Fibroblast of skin of left quadriceps (primary cell): ENCODE measurements at places on chromosomes 6 and 20.

DNA sequence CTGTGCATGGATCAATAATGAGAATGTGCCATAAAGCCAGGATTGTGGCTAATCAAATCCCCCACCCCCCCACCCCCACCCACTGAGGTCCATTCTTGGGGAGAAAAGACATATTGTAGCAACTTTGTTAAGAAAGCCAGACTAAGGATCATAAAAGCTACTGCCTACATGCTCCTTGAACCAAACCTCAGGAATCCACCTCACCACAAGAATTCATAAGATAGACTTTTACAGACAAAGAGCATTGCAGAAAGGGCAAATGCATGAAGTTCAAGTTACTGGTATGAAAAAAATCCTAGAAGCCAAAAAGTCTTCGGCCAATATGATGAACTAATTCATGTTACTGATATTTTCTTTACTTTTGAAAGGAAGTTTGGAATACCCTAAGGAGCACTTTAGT, 187.9 kb upstream of the ARID1B start:
- peak; percentile 37 for DNase-seq

DNA sequence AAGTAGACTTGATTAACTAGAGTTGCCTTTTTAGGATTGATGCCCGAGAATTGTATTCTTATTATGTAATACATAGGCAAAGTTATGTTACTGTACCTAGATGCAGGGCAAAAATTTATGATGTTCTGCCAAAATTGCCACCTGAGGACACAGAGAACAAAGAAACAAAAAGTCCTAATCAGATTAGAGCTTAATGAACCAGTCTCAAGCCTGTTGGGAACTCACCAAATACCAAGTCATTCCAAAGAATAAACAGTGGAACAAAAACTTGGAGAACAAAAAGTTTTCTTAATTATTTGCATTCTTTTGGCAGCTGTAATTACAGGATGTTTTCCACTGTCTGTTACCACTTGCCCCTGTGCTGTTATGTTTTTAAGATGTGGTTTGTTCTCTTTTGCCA, 154.7 kb upstream of the SGK1 start:
- no peak for DNase-seq

- no peak for DNase-seq
These were observed 606.4 kb downstream of the KHDRBS2 start for GRCh38 chr6:61679625-61680024.

DNA sequence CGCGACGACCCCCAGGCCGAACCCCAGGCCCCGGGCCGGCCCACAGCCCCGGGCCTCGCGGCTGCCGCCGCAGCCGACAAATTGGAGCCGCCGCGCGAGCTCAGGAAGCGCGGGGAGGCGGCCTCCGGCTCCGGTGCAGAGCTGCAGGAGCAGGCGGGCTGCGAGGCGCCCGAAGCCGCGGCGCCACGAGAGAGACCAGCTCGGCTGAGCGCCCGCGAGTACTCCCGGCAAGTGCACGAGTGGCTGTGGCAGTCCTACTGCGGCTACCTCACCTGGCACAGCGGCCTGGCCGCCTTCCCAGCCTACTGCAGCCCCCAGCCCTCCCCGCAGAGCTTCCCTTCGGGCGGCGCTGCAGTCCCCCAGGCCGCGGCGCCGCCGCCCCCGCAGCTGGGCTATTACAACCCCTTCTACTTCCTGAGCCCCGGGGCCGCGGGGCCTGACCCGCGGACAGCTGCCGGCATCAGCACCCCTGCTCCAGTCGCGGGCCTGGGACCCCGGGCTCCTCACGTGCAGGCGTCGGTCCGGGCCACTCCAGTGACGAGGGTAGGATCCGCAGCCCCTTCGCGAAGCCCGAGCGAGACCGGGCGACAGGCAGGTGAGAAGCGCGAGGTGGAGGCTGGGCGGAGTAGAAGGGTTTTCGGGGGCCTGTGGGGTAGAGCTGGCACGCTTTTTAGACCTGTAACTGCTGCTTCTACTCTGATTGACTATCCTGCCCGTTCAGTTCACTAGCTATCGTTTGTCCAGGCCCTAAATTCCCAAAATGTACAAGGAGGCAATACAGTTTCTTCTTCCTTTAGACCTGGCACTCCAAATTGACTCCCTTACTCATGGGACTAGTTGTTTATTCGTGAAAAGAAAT, 654 bp downstream of the FAM8A1 start:
- no peak for DNase-seq

DNA sequence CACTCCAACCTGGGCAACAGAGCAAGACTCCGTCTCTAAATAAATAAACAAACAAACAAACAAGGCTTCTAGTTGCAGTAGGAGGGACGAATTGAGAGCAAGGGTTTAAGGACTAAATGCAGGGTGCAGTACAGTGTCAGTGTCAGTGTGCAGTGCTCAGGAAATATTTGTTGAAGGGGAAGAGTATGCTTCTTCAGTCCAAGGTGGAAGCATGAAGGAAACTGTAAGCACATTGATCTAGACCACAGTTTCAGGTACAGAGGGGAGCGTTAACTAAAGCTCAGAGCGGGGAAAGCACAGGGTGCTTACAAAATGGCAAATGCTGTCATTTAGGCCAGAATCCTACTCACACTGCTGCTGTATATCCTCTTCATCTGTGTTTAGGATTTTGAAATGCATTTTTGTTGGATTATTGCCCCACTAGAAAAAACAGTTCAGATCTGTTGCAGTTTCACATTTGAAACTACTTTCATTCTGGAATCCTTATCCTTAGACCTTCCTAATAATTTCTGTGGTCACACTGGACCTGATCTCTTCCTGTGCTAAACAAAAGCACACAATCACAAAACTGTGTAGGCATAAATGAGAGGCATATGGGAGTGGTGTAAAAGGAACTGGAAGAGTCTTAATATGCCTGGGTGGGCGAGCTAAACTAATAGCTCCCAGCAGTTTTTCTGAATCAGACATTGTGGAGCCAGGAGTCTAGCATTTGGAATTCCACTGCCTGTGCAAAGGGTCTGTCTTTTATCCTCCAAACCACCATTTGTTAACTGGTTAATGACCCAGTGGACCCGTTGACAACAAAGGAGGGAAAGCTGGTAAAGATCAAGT, 41.4 kb downstream of the CBFA2T2 start:
- no peak for DNase-seq

GRCh38 chr6:43903739-43904290, 133.8 kb downstream of the VEGFA start:
- no peak for DNase-seq

GRCh38 chr20:58853466-58853865, 950 bp downstream of the GNAS start:
- no peak for DNase-seq

- peak; percentile 15 for DNase-seq
These were observed 20.8 kb upstream of the GMDS start for GRCh38 chr6:2266031-2266795.

DNA sequence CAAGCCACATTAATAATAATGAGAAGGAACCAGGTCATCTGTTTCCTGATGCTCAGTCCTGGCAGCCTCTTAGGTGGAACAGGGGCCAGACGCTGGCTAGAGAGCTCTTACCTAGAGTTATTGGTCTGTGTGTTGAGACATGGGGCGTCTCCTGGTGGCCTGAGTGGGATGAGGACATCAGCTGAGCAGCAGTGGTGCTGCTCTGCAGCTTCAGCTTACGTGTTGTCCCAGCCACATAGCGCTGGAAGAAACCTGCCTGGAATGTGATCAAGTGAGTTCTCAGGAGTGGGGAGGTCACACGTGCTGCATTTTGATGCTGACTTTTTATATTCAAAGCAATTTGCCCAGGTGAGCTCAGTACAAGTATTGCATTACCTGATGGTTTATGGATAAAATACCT, 355.4 kb downstream of the CDH26 start:
- no peak for DNase-seq

GRCh38 chr6:154604119-154604518, 93.6 kb upstream of the CNKSR3 start:
- DNase-seq, result no peak

- no peak for DNase-seq
These were observed 57.8 kb downstream of the FUT9 start for GRCh38 chr6:96073555-96073954.

DNA sequence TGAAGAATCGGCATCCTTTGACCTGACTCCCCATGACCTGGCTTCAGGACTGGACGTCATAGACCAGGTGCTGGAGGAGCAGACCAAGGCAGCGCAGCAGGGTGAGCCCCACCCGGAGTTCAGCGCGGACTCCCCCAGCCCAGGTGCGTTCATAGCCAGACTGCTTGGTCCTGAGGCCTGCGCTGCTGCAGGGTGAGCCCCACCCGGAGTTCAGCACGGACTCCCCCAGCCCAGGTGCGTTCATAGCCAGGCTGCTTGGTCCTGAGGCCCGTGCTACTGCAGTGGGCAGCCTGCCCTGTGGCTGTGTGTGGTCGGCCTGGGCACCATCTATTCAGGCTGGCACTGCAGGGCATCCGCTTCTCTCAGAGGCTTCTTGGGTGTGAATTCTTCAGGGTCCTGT, 15.8 kb downstream of the RTEL1 start:
- DNase-seq, result no peak

DNA sequence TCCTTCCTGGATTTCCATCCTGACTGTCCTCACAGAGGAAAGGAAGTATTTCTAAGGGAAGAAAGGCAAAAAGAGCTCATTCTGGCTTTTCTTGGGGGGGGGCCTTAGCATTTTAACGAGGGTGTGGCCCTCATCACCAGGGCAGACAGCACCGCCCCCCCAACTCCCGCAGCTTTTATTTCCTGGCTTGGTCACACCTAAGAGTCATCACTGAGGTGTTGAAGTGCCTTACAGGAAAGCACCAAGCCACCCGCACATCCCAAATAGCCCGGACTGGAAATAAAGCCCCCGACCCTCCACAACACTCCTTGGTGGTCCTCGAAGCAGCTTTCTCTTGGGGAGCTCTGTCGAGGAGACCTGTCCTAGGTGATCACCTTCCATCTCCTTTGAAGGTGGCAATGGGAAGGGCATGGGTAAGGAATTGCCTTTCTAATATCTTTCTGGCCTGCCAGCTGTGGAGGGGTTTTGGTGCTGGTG, 1.3 kb downstream of the PTK7 start:
- no peak for DNase-seq

DNA sequence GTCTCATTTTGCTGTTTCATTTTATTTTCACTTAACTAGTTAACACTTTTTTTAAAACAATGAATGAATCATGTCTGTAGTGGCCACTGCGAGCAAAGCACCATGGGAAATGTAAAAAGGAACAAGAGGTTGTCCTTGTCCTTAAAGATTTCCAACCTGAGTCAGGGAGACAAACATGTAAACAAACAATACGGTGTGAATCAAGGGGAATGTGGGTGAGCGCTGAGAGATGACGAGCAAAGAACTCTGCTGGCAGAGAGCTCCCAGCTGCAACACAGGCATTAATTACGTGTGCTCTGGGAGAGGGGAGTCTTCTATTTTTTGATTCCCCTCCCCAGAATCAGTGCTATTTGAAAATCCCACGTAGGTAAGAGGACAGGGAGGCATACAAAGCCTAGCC, 84.3 kb downstream of the ATXN1 start:
- no peak for DNase-seq

GRCh38 chr6:79676785-79677736, 45.9 kb downstream of the SH3BGRL2 start:
- no peak for DNase-seq

GRCh38 chr6:139112146-139112545, 22.7 kb upstream of the HECA start:
- no peak for DNase-seq

DNA sequence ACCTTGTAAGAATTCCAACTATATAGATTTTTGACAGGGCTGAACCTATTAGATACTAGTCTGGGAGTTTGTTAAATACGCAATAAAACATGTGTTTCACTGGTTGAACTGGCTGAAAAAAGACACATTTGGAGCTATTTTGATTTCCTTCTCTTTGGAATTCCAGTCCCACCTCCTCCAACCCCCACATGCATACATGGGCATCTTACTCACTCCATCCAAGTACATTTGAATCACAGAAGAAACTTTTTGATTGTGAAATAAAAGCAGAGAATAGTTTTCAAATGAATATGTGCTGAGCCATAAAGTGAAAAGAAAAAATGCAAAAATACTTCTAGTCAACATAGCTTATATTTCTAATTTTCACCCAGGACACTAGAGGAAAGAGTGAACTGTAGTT, 33.9 kb upstream of the STXBP5 start:
- DNase-seq, result peak; percentile 96

- DNase-seq, result no peak
These were observed 6.1 kb upstream of the AFG1L start for GRCh38 chr6:108288742-108289141.

DNA sequence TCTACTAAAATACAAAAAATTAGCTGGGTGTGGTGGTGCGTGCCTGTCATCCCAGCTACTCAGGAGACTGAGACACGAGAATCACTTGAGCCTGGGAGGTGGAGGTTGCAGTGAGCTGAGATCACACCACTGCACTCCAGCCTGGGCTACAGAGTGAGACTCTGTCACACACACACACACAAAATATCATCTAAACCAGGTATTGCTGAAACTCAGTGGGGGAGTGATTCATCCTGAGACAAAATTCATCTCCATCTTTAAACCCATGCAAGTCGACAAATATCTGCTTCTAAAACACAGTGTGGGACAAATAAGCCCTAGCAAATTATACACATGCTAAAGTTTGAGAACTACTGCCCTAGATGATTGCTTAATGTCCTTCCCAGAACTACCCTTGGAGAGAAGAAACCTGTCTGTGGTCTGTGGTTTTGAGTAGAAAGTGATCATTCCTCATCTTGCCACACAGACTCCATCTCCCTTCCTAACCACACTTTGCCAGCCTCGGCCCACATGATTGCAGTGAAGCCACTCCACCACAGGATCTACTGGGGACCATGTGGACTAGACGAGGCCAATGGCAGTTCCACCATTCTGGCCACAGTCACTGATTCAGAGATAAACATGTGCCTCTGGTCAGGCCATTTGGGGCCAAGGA, 130.3 kb downstream of the OPRM1 start:
- no peak for DNase-seq

DNA sequence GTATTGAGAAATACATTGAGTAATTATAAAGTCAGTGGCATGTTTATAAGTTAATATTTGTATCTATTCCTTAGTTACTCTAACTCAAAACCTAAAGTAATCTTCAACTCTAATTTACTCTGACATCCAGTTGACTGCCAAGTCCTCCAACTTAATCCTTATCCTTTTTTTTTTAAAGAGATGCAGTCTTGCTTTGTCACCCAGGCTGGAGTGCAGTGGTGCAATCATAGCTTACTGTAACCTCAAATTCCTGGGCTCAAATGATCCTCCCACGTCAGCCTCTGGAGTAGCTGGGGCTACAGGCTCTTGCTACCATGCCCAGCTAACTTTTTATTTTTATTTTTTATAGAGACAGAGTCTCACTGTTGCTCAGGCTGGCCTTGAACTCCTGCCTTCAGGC, 24.4 kb downstream of the PTPN1 start:
- peak; percentile 28 for DNase-seq

GRCh38 chr6:80742481-80742880, 636.0 kb downstream of the BCKDHB start:
- DNase-seq, result no peak
